ENCODE measurements at places on chromosomes 3 and 15. TPM values are rescaled to one million over a fixed set of nuclear protein-coding genes. Genes with fewer than 3 reads are reported as not detected.

LAMB2 gene
- 16.6 TPM for total RNA-seq

PXYLP1 gene
- total RNA-seq = 42.7 TPM

DZIP3 gene
- total RNA-seq = 44.3 TPM

ZNF662 gene
- 16.3 TPM for total RNA-seq

ZNF592 gene
- 42.3 TPM for total RNA-seq

TAMM41 gene
- total RNA-seq = 23.4 TPM

TTLL13 gene
- not detected for total RNA-seq

TUSC7 gene
- total RNA-seq = not detected

PAQR9 gene
- total RNA-seq = 2.5 TPM

RTP4 gene
- total RNA-seq = not detected

CYP1A1 gene
- 0.27 TPM for total RNA-seq

DNA sequence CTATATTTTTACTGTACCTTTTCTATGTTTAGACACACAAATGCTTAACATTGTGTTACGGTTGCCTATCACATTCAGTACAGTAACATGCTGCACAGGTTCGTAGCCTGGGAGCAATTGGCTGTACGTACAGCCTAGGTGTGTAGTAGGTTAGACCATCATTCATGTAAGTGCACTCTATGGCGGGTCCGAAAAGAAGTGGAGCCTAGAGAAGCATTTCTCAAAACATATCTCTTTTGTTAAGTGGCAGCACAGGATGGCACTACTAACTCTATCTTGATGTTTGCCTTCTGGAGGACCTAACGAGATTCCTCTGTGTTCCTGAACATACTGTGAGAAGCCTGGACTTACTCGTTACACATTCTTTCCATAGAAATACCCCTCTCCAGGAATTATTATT lies 132.3 kb upstream of the ADPGK start:
- no peak overlapping the region for H3K4me3 ChIP-seq
- peaks cover 26% of the 10 kb centered on the region for H3K4me1 ChIP-seq
- peaks cover 11% of the 10 kb centered on the region for H3K27me3 ChIP-seq
- DNase-seq = no peak
- no peak overlapping the region for H3K27ac ChIP-seq
- H3K36me3 ChIP-seq = no peaks in the 10 kb centered on the region

- no peak overlapping the region for H3K27ac ChIP-seq
- no peaks in the 10 kb centered on the region for H3K36me3 ChIP-seq
- H3K4me3 ChIP-seq = no peak overlapping the region
- H3K4me1 ChIP-seq = peaks cover 2% of the 10 kb centered on the region
- no peak for DNase-seq
- peaks cover 2% of the 10 kb centered on the region for H3K27me3 ChIP-seq
These were observed 470.8 kb upstream of the ROBO1 start for GRCh38 chr3:80238606-80239005.

- peaks cover 3% of the 10 kb centered on the region for H3K27me3 ChIP-seq
- DNase-seq = no peak
- no peak overlapping the region for H3K27ac ChIP-seq
- H3K36me3 ChIP-seq = no peaks in the 10 kb centered on the region
- no peak overlapping the region for H3K4me3 ChIP-seq
These were observed 37.8 kb upstream of the HRH1 start for GRCh38 chr3:11116336-11117059.

GRCh38 chr3:11099306-11099705 lies 55.0 kb upstream of the HRH1 start:
- no peak overlapping the region for H3K4me3 ChIP-seq
- H3K4me1 ChIP-seq = no peaks in the 10 kb centered on the region
- peaks cover 4% of the 10 kb centered on the region for H3K36me3 ChIP-seq
- H3K27ac ChIP-seq = no peak overlapping the region

DNA sequence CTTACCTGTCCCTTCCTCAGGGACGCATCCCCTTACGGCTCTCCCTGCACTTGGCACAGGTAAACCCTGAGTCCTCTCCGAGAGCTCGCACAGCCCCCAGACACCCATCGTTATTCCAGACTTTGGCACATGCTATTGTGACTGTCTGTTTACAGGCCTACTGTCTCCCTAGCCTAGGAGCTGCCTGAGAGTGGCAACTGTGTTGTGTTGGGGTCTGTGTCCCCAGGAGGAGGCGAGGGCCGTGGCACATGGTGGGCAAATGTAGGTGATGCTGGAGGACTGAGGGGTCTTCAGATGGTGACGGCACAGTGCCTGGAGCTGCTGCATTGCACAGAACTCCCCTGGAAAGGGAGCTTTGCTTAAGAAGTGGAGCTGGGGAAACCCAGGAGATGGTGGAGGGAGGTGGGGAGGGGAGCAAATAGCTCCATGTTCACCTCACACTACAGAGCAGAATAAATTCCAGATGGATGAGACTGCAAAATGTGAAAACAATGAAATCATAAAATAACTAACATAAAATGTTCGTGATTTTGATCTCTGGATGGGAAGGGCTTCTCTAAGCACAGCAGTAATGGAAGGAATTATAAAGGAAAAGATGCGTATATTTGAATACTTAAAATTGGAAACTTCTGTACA lies 96.5 kb downstream of the SMAD6 start:
- H3K4me3 ChIP-seq = no peak overlapping the region
- H3K36me3 ChIP-seq = no peaks in the 10 kb centered on the region
- no peaks in the 10 kb centered on the region for H3K4me1 ChIP-seq

GRCh38 chr3:68088216-68088615 lies 433.8 kb upstream of the SUCLG2 start:
- H3K4me3 ChIP-seq = no peak overlapping the region
- H3K27ac ChIP-seq = no peak overlapping the region
- H3K4me1 ChIP-seq = no peaks in the 10 kb centered on the region
- H3K36me3 ChIP-seq = no peaks in the 10 kb centered on the region
- H3K27me3 ChIP-seq = no peaks in the 10 kb centered on the region
- no peak for DNase-seq

DNA sequence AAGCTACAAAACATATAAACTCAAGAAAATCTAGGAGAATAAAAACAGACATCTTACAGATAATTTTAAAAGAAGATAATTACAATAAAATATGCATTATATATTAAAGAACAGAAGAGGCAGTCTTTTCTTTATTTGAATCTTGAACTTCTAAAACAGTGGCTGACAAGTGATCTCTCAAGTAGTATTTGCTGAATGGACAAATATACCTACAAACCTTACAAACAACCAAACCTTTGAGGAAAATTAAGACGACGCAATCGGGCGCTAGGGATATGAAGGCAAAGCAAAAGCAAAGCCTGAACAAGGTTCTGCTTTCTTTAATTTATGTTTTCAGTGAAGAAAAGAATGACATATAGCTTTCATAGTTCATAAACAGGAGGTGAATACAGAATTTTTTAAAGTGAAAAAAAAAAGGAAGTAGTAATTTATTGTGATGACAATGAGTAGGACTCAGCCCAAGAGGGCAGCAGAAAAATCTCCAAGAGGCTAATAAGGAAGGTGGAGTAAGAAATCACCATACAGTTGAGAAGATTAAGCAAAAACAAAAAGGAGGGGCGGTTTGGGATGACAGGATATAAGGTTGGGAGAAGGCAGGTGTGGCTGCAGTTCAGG lies 347.8 kb downstream of the TBC1D5 start:
- no peaks in the 10 kb centered on the region for H3K27me3 ChIP-seq
- DNase-seq = no peak
- no peak overlapping the region for H3K27ac ChIP-seq
- peaks cover 7% of the 10 kb centered on the region for H3K36me3 ChIP-seq
- H3K4me1 ChIP-seq = no peaks in the 10 kb centered on the region

DNA sequence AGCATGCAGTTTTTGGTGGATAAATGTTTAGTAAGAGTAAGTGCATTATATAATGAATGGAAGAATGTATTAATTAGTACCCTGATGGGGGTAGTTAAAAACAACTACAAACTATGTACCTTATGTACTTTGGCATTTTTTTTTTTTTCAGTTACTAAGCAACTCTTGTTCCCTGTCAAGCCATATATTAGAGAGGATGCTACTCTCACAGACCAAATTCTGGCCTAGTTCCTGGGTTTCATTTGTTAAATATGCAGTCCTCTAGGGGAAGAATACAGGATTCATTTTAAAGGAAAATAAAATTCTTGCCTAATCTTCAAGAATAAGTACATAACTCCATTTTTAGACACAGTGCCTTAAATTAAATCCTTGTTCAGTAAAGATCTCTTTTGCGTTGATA lies 16.9 kb downstream of the FAM98B start:
- H3K4me1 ChIP-seq = no peaks in the 10 kb centered on the region
- DNase-seq = no peak
- no peaks in the 10 kb centered on the region for H3K36me3 ChIP-seq
- H3K27me3 ChIP-seq = no peaks in the 10 kb centered on the region
- H3K27ac ChIP-seq = no peak overlapping the region

- H3K36me3 ChIP-seq = no peaks in the 10 kb centered on the region
- no peak overlapping the region for H3K4me3 ChIP-seq
- H3K4me1 ChIP-seq = no peaks in the 10 kb centered on the region
- DNase-seq = no peak
- no peaks in the 10 kb centered on the region for H3K27me3 ChIP-seq
These were observed 107.5 kb downstream of the CNTN6 start for GRCh38 chr3:1200371-1200770.

- H3K27me3 ChIP-seq = no peaks in the 10 kb centered on the region
- H3K36me3 ChIP-seq = no peaks in the 10 kb centered on the region
- no peak for DNase-seq
- H3K27ac ChIP-seq = no peak overlapping the region
- H3K4me1 ChIP-seq = no peaks in the 10 kb centered on the region
- H3K4me3 ChIP-seq = no peak overlapping the region
These were observed 313.4 kb downstream of the BCHE start for GRCh38 chr3:165523801-165524200.

GRCh38 chr15:51924156-51925068 lies 47.2 kb downstream of the LEO1 start:
- H3K27ac ChIP-seq = no peak overlapping the region
- H3K4me1 ChIP-seq = peaks cover 5% of the 10 kb centered on the region
- peak; percentile 25 for DNase-seq
- H3K27me3 ChIP-seq = no peaks in the 10 kb centered on the region
- no peak overlapping the region for H3K4me3 ChIP-seq

DNA sequence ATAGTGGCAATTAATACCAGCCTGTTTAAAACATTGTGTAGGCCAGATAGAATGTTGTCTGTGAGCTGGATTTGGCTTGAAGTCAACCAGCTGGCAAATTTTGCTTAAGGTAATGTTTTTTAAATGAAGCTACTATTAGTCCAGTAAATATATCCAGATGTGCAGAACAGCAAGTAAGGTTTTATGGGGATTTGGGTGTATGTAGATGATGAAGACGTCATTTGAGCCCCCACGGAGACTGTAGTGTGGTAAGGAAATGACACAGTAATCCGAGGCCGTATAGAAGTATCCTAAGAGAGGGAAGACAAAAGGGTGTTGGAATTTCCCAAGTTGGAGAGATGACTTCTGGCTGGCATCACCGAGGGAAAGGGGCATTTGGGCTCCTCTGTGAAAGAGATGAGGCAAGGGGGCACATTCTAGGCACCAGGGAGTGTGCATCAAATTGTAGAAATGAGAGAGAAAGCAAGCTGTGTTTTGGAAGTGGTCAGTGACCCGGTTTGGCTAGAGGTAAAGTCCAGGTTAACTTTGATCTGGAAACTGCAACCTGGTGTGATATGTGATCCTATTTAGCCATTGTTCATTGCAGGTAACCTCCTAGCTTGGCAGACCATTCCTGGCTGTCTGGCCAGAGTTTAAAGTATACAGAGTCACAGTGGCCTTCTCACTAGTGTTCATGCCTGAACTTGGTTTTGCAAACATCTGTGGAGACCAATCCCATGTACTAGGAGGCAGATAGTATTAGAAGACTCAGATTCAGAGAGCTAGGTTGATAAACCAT lies 104.2 kb downstream of the ITPR1 start:
- no peak for DNase-seq
- H3K27ac ChIP-seq = no peak overlapping the region
- H3K4me3 ChIP-seq = no peak overlapping the region
- H3K27me3 ChIP-seq = peaks cover 2% of the 10 kb centered on the region

DNA sequence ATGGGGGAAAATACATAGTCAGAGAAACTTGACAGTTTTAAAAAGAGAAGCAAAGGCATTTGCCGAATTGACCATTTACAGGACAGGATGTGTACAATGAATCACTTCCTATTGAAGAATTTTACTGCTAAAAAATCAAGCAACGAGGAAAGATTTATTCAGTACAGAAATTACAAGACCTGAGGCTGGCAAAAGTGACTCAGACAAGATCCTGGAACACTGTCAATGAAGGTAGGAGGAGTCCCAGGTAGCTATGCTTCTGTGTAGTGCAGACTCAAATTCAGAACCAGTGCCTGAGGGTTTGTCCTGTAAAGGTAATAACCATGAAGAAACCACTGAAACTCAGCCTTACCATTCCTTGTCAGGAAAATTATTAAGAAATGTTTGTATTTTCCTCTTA lies 120.9 kb downstream of the ZMAT3 start:
- DNase-seq = no peak
- no peak overlapping the region for H3K4me3 ChIP-seq
- H3K27me3 ChIP-seq = peaks cover 3% of the 10 kb centered on the region
- no peak overlapping the region for H3K27ac ChIP-seq
- peaks cover 1% of the 10 kb centered on the region for H3K4me1 ChIP-seq
- peaks cover 5% of the 10 kb centered on the region for H3K36me3 ChIP-seq
